Pulmonary artery endothelial cell (primary cell): ENCODE measurements at places on chromosomes 5 and 9. TPM values are rescaled to one million over a fixed set of nuclear protein-coding genes. Genes with fewer than 3 reads are reported as not detected.

GRCh38 chr9:85515021-85515420 is 226.7 kb downstream of the AGTPBP1 start:
- DNase-seq: no peak

DNA sequence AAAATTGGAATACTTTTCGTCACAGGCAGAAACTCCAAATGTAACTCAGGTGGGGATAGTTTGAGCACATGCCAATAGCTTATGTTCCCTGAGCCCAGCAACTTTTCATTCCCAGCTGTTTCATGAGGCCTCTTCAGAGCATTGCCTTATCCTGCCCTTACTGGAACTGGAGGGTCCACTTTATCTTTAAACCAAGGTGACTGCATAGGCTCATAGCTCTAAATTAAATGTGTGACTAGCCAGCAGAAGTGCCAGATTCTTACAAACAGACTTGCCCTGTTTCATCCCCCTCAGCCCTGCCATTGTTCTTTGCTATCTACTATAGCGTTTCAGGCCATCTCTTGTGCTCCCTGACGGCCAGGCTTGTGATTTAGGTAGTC is 8.1 kb upstream of the LCP2 start:
- no peak for DNase-seq

DNA sequence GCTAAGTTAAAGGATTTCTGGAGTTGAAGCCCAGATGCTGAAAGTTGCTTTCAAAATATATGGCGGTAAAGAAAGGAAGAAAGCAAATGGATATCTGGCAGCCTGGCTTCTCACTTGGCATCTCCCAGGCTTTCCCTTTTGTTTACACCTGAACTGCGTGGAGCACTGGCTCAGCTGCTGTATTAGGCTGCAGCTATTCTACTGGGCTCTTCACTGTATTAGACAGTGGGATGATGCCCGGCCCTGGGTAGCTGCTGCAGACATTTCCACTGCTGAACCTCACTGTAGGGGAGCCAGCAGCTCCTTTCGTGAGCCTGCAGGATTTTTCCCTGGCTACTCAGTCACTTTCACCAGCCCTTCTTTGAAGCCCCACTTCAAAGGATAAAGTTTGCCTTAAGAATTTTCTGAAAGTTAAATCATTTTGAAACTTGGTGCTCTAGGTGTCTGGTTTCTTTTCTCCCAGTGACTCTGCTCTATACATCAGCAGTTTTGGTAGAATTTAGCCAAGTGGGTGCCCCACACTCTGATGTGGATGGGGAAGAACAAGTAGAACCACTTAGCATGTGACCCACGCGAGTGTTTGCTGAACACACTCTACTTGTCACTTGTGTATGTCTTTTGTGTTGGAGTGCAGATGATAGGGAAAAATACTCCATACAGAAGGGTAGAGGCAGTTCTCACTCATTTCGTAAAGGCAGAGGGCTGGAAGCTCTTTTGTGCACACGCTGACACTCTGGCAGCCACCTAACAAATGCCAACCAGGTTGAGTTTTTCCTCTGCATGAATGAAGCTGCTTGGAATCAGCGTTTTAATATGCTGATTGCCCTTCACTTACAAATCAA is 49.9 kb downstream of the C9orf152 start:
- no peak for DNase-seq

DNA sequence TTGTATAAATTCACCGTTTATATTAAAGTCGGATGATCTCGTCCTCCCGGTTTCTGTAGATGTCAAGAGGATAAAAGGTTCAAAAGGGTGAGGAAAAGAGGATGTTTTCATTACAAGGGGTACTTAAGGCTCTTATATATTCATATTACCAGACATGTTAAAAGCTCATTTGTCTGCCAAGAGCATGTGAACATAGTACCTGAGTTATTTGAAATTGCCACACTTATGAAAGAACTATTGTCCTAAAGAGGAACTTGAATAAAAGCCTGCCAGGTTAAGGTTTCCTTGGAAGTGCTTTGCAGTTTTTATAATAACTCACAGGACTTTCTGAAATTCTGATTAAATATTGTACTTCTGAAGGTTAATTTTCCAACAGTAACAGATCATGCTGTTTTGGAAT is 1915.1 kb downstream of the MAT2B start:
- no peak for DNase-seq

- DNase-seq: no peak
Observed at GRCh38 chr5:96703995-96704394, 41.8 kb downstream of the CAST start.

- DNase-seq: no peak
Observed at GRCh38 chr5:33631786-33632185, 191.0 kb downstream of the TARS1 start.

DNA sequence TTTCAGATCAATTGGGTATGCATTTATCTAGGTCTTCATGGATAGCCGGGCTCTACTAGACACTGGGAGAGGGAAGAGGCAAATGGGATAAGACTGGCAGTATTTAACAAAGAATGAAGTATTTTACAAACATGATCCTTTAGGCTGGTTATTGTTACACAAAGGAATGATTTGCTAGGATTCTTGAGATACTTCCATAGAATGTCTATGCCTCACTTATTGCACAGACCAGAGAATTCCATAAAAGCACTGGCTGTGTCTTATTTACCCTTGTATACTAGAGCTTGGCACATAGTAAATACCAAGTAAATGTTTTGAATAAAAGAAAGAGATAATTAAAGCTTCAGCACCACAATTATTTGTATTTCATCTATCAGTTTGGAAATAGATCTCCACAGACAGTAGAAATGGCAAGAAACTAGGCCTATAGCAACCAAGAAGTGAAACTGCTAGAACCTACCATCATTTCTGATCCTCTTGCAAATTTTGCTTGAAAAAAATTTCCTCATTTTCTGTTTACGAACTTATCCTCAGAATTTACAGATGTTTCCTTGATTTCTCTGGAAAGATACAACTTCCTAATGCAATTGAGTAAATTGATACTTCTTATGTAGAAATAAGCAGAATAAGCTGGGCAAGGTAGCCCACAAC is 3.8 kb downstream of the PDCD1LG2 start:
- no peak for DNase-seq

GRCh38 chr9:87615547-87616148 is 110.3 kb upstream of the CTSL start:
- DNase-seq: no peak

GRCh38 chr9:131485728-131486422 is 16.8 kb upstream of the POMT1 start:
- no peak for DNase-seq

- DNase-seq: no peak
Observed at GRCh38 chr9:126643945-126644527, 30.3 kb downstream of the LMX1B start.

DNA sequence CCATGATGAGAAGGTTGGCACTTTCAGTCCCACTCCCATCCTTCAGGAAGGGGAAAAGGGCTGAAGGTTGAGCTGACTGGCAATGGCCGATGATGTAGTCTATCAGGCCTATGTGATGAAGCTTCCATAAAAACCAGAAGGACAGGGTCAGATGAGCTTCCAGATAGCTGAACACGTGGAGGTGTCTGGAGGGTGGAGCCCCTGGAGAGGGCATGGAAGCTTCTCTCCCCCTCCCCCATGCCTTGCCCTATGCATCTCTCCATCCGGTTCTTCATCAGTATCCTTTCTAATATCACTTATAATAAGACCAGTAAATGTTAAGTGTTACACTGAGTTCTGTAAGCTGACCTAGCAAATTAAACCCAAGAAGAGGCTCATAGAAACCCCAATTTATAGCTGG is 32.6 kb upstream of the SMU1 start:
- no peak for DNase-seq

GRCh38 chr5:110880413-110880812 is 141.6 kb downstream of the SLC25A46 start:
- peak; percentile 44 for DNase-seq

DNA sequence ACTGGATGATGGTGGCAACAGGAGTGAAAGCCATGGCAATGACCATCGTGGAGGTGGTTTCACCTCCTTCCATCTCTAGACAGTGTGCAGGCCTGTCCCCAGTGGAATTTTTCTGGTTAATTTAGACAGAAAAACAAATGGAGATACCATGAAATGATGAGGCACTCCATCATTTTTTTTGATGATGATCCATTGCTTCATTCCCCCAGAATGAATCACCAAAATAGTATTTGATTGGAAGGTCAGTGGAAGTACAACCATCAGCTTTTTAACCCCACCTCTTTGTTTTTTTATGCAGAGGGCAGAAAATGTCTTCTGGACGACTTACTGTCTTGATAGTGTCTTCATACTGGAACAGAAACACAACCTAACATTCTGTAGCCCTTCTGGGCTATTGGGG is 42.6 kb upstream of the ADRA1B start:
- DNase-seq: no peak

GRCh38 chr9:2638871-2639673 is 17.5 kb downstream of the VLDLR start:
- DNase-seq: no peak

GRCh38 chr5:143737062-143737461 is 74.9 kb upstream of the HMHB1 start:
- DNase-seq: no peak

DNA sequence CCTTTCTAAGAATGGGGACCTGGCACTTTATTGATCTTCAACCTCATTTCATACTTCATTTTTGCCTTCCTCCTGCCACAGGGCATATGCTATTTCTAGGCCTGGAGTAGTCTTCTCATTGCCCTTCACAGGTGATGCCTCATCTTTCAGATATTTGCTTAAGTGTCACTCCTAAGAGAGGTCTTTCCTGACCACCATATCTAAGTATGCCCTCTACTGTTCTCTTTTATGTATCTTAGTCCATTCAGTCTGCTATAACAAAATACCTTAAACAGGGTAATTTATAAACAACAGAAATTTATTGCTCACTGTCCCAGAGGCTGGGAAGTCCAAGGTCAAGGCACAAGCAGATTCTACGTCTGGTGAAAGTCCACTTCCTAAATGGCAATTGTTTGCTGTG is 99.1 kb downstream of the ADAMTS6 start:
- no peak for DNase-seq

DNA sequence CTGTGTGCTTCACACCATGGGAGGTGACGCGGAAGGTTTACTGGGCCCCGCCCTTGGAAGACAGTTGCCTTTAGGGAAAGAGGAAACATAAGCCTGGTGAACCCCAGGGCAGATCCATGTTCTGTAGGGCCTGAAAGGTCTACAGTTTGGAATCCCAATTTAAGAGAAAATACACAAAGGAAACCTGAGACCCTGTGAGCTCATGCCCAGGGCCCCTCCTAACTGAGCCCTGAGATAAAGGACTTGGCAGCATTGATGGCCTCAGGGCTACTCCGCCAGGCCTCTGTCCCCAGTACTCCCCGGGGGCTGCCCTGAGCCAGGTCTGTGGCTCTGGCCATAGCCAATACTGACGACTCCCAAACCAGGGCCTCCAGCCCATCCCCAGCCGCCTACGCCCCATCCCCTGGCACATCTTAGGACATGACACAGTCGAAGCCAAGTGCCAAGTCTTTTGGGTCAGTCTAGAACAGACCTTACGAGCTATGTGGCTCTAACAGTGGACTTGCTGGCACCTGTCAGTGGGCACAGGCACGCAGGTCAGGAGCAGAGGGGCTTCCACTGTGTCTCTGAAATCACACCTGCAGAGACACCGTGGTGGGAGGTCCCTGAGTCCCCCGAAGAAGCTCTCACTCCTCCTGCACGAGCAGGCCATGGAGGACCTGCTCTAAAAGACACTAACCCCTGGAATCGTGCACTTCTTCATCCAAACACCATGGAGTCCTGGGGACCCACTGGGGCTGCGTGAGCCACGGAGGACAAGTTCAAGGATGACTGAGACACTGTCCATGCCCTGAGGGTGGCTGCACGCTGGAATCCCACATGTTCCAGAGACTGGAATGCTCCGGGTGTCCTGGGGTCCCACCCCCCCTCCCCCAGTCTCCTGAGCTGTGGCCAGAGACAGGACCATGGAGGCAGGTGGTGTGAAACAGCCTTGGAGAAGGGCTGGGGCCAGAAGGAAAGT is 40.3 kb upstream of the BARHL1 start:
- DNase-seq: no peak

GRCh38 chr5:57664700-57665099 is 182.1 kb upstream of the ACTBL2 start:
- DNase-seq: no peak

DNA sequence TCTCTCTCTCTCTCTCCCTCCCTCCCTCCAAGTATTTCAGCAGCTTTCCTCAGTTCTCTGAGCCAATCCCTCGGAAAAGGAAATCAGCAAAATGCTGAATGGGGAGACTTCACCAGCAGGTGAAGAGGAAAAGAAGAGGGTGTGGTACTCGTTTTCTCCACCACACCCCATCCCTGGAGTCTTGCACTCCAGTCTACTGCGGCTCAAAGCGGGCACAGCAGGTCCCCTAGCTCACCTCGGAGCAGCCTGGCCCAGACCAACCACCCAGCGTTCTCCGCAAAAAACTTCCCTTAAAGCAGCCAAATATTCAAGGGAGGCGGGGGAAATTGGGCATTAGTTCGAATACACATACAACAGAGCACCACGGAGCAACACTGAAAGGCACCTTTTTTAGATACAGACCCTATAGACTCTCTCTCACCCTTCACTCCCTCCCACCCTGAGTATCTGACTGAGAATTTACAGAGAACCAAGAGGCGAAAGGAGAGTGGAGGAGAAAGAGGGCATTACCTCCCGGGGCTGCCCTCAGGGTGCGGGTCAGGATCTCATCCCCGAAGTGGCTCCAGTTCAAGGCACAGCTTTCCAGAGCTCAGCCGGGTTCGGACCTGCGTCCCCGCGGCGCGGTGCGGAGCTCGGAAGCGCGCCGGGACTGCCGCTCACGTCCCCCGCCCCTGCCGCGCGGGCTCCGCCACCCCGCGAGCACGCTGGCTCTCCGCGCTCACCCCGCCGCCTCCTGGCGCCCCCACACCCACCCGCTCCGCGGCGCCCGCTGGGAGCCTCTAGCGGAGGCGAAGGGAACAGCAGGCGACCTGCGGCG is 1638.5 kb upstream of the C9orf72 start:
- DNase-seq: no peak

DNA sequence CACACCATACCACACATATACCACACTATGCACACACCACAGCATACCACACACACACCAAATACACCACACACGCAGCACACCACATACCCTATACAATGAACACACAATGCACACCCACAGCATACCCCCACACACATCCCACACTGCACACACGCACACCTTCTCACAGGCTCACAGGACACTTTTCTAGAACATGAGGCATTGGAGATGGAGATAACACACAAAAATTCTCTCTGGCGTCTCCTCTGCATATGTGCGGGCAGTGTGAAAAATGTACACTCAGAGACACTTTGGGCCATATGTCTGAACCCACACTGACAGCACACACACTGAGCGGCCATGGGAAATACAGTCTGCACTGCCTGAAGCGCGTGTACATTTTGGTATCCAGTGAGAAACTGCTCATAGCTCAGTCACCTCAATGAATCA is 278.1 kb downstream of the GADD45G start:
- no peak for DNase-seq

- no peak for DNase-seq
Observed at GRCh38 chr9:138061631-138062030, 184.0 kb downstream of the CACNA1B start.

Gene GMCL2
- not detected in 2 replicates for total RNA-seq

Gene PAEP
- not detected in 2 replicates for total RNA-seq

Gene NR2F1-AS1
- 15.0 and 17.1 TPM in 2 replicates for total RNA-seq

Gene PLEKHG4B
- total RNA-seq: not detected in 2 replicates

Gene NEK6
- 37.5 and 46.9 TPM in 2 replicates for total RNA-seq

Gene DRD1
- not detected in 2 replicates for total RNA-seq

Gene ZNF608
- total RNA-seq: 11.7 and 21.6 TPM in 2 replicates
